ENCODE measurements at places on chromosomes 6 and 20.
A peak's percentile ranks its signal among the peaks of the same experiment; 100 is the strongest.

DNA sequence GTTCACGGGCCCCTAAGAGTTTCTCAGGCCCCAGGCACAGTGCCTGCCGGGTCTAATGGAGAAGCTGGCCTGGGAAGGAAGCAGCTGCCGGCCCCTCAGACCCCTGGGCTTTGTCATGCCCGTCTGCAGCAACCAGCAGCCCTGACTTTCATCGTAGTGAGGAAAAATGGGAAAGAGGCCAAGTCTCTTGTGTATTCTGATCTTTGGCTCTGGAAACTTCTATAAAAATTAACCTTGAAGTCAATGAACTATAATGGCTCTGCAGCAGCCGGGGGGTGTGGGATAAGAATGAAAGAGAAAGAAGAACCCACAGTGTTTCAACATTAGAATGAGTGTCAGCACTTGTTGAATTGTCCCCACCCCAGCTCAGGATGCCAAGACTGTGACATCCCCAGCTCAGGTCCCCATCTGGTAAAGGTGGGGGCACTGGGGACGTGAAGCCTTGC, 12.9 kb downstream of the TGM2 start:
- no peak for DNase-seq

GRCh38 chr20:17653835-17654648, 28.0 kb downstream of the RRBP1 start:
- no peak for DNase-seq

DNA sequence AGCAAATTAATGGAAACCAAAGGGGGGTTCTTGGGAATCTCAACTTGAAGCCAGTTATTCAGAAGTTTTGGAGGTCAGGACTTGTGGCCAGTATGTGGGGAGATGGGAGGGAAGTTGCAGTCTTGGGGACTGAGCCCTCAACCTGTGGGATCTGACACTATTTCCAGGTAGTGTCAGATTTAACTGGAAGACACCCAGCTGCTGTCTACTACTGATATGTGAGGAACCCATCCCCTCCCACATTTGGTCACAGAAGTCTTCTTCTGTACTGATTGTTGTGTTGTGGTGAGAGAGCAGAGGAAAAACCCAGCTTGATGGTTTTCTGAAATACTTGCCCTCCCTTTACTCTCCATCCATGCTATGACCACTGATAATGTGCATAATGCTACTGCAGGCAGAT, 134.0 kb downstream of the QRSL1 start:
- no peak for DNase-seq

DNA sequence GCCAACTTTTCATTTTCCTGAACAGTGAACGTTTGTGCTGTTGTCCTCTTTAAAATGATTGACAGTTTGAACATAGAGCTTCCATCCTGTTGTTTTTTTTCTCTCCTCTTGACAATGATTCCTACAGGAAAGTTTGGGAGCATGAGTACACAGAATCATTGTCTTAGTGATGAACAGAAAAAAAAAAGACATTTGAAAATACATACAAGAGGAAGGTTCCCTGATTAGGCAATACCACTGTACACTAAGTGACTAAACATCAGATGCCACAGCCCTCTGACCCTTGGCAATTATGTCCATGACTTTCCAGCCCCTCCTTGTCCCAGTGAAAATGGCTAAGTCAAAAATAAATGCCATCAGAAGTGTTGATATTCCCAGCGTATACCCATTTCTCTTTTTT, 71.5 kb downstream of the RTN4IP1 start:
- no peak for DNase-seq

- no peak for DNase-seq
Measured at GRCh38 chr6:87110636-87111035, 15.7 kb upstream of the CGA start.

DNA sequence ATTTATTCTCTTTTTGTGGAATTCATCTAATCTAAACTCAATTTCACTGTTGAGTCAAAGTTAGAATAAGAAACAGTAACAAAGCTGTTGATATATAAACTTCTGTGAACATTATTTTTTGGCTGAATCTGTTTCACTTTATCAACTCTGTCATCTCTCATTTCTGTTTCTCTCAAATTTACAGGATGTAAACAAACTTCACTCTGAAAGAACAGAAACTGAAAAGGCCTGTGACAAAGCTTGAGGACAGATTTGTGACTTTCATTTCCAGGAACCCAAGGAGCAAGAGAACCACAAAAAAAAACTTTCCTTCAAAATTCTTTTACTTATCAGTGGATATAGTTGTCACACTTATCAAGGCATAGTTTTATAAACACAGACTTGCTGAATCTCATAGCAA, 447.9 kb upstream of the OPRM1 start:
- DNase-seq = no peak

DNA sequence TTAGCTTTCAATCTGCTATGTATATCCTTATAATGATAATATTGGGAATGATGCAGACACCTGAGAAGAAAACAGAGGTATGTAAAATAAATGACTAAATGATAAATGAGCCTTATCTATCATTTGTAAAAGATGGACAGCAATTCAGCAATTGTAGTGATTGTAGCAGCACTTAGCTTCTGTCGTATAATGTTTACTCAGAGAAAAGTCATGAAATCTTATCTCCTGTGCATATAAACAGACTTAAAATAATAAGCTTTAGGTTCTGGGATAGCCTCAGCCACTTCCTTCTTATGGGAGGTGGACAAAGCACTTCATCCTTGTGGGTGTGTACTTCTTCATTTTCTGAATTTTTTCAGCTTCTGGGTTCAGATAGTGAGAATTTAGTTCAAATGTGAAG, 324.8 kb upstream of the MAP3K7 start:
- DNase-seq = no peak

GRCh38 chr6:17688481-17688880, 18.2 kb downstream of the NUP153 start:
- peak; percentile 63 for DNase-seq

- DNase-seq = no peak
Measured at GRCh38 chr20:20333866-20334265, 34.0 kb upstream of the INSM1 start.

- no peak for DNase-seq
Measured at GRCh38 chr6:150392452-150393220, 23.8 kb downstream of the IYD start.

- no peak for DNase-seq
Measured at GRCh38 chr6:155599561-155599960, 143.9 kb upstream of the NOX3 start.

GRCh38 chr6:141788096-141788495, 344.6 kb upstream of the GJE1 start:
- no peak for DNase-seq

DNA sequence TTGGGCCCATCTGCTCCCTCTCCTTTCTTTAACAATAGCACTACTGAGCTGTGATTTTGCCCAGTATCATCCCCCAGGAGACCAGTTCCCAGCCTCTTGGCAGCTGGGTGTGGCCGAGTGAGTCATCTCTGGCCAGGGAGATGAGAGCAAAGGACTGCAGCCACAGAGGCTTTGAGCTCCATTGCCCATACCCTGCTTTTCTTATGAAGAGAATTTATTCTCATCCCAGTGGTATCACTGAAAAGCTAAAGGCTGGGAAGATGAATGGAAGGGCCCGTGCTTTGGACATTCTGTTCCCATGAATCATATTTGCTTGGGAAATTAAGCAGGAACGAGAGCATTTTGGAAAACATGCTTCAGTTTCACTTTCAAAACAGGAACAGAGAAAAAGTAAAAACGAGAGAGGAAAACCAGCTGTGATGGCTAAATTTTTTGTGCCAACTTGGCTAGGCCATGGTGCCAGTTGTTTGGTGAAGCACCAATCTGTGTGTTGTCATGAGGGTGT, 14.9 kb downstream of the CST3 start:
- no peak for DNase-seq

GRCh38 chr6:118787724-118788423, 106.1 kb upstream of the ASF1A start:
- no peak for DNase-seq

- DNase-seq = no peak
Measured at GRCh38 chr6:134477991-134478635, 160.2 kb upstream of the SGK1 start.

- no peak for DNase-seq
Measured at GRCh38 chr20:61728786-61729770, 336.6 kb downstream of the TAF4 start.

GRCh38 chr20:61699495-61700374, 365.9 kb downstream of the TAF4 start:
- no peak for DNase-seq

GRCh38 chr20:47036091-47036870, 141.6 kb downstream of the EYA2 start:
- DNase-seq = no peak

GRCh38 chr20:46226602-46227001, 81.7 kb downstream of the CDH22 start:
- no peak for DNase-seq

- DNase-seq = no peak
Measured at GRCh38 chr20:36815454-36816091, 42.0 kb upstream of the DSN1 start.

DNA sequence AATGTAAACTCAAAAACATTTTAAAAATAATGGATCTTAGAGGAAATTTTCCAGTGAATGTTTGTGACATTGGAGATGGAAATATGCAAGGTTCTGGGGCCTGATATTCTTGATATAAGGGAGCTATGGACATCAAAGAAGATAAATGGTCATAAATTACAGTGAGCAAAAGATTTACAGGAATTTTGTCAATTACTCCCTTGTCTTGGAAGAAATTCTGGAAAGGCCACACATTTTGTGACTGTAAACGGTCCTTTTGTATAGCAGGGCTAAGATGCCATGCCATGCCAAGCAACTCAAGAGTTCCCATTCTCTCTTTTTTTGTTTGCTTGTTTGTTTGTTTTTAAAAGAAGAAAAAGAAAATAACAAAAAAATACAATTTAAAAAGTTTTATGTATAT, 1186.2 kb upstream of the CITED2 start:
- no peak for DNase-seq

DNA sequence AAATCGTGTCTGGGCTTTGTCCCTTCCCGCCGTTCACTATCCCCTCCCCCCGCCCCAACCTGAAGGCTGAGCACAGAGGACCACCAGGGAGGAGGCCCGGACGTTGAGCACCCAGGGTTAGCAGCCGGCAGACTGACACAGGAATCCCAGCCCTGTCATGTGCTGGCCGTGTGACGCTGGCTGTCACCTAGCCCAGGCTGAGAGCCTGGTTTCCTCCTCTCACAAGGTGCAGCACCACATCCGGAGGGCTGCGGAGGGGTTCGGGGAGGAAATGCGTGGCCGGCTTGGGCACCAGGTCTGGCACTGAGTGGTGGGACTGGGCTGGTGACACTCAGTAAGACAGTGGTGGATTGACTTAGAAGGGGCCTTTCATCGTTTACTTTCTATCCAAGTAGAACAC, 4.6 kb upstream of the LSM14B start:
- DNase-seq = no peak

GRCh38 chr6:162056745-162057144, 670.8 kb downstream of the PRKN start:
- no peak for DNase-seq

- DNase-seq = no peak
Measured at GRCh38 chr6:129188306-129188705, 305.4 kb downstream of the LAMA2 start.

- DNase-seq = no peak
Measured at GRCh38 chr6:80088637-80089036, 17.8 kb upstream of the BCKDHB start.

DNA sequence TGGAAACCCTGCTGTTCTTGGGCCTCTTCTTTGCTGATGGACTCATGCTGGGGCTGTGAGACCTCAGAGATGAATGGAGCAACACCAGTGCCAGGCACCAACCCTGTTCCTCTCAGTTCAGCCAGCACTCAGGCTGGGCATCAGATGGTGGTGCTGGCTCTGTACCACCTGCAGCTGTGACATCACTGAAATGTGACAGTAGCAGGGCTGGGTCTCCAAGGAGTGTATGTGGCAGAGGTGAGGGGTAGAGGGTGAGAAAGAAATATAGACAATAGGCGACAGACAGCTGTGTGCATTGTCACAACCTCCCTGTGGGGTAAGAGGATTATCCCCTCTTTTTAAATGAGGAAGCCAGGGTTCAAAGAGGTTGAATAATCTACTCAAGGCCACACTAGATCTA, at the start of gene TP53TG5:
Gene TP53TG5 (minus strand): TSS at position 135 of the 400 bp plus-strand sequence. CDS start 89 bp downstream, at position 46.
- no peak for DNase-seq
